Activated CD4-positive, alpha-beta T cell treated with anti-CD3 and anti-CD28 coated beads, Interleukin-2, amount 50 U/mL, for 16 hours (primary cell): ENCODE measurements at places on chromosomes 1 and 21.
A peak's percentile ranks its signal among the peaks of the same experiment; 100 is the strongest.

DNA sequence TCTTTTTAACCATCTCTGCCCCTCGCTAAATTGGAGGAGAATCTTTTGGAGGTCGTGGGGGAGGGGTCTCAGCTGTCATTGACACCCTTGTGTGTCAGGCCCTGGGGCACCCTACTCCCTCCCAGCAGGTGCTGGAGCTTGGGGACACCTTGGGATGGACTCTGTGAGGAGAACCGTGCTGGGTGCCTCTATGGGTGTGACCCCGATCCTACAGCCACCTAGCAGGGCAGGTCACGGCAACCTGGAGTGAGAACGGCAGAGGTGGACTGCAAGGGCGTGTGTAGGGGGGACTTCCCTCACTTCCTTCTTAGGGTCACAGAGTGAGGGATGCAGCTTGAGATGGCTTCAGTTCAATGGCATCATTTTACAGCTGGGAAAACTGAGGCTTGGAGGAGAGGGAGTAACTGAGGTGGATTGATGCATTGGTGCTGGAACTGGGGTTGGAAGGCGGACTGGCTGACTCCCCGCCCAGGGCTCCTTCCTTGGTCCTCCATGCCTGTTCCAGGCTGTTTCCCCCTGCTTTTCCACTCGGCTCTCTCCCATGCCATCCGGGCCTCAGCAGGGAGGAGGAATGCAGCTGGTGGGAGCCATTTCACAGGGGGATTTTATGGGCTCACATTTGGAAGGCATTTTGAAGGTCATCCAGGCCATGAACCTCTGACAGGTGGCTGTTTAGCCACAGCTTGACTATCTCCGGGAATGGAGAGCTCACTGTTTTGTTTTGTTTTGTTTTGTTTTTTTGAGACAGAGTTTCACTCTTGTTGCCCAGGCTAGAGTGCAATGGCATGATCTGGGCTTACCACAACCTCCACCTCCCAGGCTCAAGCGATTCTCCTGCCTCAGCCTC is 18.8 kb upstream of the ARHGEF10L start:
- DNase-seq: no peak

- DNase-seq: no peak
Observed at GRCh38 chr1:156948708-156949107, 28.3 kb downstream of the LRRC71 start.

- no peak for DNase-seq
Observed at GRCh38 chr1:181106479-181106878, 18.0 kb downstream of the IER5 start.

- DNase-seq: no peak
Observed at GRCh38 chr1:48750109-48750508, 26.6 kb downstream of the BEND5 start.

- no peak for DNase-seq
Observed at GRCh38 chr1:229574679-229575442, 16.4 kb upstream of the ABCB10 start.

- DNase-seq: no peak
Observed at GRCh38 chr1:34361781-34362357, 185.2 kb downstream of the C1orf94 start.

DNA sequence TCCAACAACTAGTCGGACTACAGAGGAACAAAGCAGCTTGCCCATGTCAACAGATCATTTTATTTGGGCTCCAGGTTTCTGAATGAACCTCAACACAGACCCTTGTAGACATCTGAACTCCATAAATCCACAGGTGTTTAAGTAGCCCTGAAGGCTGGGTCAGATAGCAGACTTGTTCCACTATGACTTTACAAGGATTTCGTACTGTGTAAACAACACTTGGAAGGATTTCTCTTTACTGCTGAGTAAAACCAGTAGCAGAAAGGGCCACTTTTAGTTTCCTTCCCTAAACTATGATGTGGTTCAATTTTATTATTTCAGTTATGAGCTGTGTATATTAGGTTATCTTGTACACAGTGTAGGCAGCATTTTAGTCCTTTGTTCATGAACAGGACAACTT is 316.4 kb upstream of the ADGRL2 start:
- DNase-seq: no peak

DNA sequence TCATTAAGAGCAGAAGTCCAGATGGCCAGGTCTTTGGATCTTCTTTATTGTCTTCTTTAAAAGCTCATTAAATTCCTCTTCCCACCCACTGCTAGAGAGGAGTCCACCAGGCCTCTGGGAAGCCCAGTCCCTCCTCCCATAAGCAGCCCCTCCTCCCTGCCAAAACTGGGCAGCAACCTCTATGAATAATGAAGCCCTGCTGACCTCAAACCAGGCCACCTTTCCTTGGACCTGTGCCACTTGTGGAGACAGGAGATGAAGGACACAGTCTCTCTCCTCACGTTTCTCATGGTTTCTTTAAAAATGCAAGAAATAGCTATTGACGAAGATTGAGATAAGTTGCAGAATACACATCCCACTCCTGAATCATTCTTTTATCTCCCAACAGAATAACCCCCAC is 112.8 kb downstream of the EDEM3 start:
- DNase-seq: no peak

DNA sequence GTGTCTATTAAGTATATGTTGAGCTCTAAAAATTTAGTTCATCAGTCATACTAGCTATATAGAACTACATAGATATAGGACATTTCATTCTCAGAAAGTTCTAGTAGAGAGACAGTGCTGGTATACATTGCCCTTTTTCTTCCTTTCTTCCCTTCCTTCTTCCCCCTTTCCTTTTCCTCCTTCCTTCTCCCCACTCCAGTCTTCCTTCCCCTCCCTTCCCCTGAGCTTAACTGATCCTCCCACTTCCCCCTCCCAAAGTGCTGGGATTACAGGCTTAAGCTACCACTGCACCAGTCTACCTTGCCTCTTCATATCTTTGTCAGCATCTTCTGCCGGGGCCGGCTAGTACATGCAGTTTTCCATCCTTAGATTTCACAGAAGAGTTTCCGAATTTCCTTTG is 12.1 kb downstream of the THRAP3 start:
- DNase-seq: no peak

DNA sequence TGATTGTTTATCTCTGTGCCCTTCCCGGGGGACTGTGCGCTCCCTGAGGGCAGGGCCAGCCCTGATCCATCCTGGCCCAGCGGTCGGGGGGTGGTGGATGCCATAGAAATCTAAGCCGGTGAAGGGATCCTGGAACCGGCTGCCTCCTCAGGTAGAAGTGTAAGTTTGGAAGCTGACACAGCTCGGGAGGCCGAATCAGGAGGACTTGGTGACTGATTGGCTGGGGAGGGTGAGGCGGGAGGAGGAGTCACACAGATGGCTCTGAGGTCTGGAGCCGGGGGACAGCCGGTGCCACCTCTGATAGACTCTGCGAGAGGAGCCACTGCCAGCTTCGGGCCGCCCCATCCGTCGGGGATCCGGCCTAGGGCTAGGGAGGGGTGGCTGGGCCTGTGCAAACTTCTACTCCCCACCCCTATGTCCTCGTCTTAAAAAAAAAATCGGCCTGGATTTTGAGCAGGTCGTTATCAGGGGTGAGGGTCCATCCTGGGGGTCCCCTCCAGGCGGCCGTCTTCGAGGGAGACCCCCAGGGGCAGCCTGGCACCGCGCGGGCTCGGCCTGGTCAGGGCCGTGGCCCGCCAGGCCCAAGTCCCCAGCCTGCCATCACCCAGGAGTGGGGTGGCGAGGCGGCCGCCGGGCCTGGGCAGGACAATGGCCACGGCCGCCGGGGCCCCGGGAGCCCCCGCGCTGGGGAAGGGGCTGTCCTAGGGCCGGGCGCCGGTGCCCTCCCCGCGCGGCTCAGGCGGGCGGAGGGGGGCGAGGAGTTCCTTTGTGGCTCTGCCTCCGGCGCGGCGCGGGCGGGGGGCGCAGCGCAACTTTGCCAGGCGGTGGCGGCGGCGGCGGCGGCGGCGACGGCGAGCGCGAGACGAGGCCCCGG is 708 bp upstream of the ZNF362 start:
- DNase-seq: peak; percentile 58

GRCh38 chr21:15976807-15977206 is 247.0 kb downstream of the USP25 start:
- DNase-seq: no peak

DNA sequence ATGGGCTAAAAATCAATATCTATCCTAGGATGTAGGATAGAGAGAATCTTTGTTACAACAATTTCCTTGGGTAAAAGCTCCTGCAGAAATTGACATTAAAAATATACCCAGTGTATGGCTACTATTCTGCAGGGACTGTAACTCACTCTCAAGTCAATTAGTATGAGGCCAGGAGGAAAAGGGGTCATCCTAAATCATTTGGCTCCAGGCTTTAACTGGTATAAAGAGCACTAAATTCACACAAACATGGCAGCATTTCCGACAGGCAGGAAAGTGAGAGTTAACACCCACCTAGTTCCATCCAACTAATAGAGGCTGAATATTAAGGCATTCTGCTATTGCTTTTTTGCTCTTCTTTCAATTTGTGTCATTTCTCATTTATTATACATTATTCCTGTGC is 218.6 kb upstream of the C1orf87 start:
- no peak for DNase-seq
